ENCODE measurements at places on chromosomes 3 and 15.

DNA sequence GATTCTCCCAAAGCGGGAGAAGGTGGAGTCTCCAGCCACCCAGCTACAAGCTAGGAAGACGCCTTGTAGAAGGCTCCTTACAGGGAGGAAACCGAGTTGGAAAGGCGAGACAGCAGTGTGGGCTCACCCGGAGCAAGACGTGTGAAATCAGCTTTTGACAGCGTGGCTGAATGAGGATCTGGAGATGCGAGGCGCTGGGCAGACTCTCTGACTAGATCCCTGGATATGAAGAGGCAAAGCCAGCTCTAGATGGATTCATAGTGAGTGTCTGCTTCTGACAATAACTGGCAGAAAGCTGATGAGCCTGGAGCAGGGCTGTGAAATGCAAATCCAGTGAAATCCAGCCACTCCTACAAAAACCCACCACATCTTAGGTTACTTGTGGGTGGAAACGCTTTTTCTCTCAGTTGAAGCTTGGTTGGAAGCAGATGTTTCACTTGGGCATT lies 41.0 kb downstream of the GOLGA6A start:
- DNase-seq: peak; percentile 80

- DNase-seq: peak; percentile 86
Observed at GRCh38 chr15:41621200-41622193, 38.7 kb upstream of the MGA start.

DNA sequence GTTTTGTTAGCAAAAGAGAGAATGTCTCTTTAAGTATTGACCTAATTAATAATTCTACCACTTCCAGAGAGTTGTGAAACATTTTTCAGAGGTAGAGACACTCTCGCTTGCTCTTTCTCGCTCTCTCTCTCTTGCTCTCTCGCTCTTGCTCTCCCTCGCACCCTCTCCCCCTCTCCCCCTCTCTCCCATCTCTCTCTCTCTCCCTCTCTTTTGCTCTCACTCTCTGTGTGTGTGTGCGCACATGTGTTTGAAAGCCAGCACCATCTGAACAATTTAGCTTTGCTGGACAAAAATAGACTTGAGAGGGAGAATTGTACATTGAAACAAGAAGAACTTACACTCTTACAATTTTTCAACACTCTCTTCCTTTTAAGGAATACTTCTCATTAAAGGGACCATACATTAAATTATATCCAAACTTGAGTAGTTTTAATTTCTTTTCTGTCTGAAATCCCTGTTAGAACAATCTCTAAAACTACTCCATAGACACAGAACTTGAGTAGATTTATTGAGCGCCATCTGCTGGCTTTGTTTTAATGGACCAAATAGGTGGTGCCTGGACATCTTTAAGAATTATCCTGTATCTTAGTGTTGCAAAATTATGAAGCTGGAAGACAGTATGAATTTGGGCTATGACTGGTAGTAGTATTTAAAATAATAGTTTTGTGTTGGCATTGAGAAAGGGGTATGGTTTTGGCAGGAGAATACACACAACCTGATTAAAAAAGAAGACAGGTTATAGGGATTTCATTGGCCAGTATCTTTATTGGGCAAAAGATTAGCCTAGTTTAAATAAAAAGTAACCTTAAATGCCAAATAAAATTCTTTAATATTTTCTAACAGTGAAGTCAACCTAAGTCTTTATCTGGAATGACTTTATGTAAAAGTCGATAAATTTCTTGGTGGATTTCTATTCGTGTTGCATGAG lies 124.6 kb downstream of the AKAP13 start:
- peak; percentile 67 for DNase-seq

- DNase-seq: peak; percentile 98
Observed at GRCh38 chr3:124558991-124559845, 171.0 kb upstream of the UMPS start.

GRCh38 chr3:30768046-30768445 lies 126.4 kb downstream of the GADL1 start:
- DNase-seq: no peak
